ENCODE measurements at places on chromosomes 7 and 10. TPM values are rescaled to one million over a fixed set of nuclear protein-coding genes. Genes with fewer than 3 reads are reported as not detected.

ANKRD30A gene
- 0.09 TPM for total RNA-seq

GRCh38 chr10:124293616-124294449, 124.9 kb downstream of the OAT start:
- DNase-seq: no peak

GPR37 gene
- 3.2 TPM for total RNA-seq

GRCh38 chr10:90969947-90970673, 49.2 kb upstream of the ANKRD1 start:
- DNase-seq: no peak

GRCh38 chr10:129744134-129745111, 219.7 kb downstream of the EBF3 start:
- DNase-seq: peak; percentile 4

GRCh38 chr7:100673942-100674410, 436 bp downstream of the GNB2 start:
- DNase-seq: peak; percentile 86

ADAM12 gene
- total RNA-seq: 0.55 TPM

PRPF18 gene
- 9.6 TPM for total RNA-seq

DNA sequence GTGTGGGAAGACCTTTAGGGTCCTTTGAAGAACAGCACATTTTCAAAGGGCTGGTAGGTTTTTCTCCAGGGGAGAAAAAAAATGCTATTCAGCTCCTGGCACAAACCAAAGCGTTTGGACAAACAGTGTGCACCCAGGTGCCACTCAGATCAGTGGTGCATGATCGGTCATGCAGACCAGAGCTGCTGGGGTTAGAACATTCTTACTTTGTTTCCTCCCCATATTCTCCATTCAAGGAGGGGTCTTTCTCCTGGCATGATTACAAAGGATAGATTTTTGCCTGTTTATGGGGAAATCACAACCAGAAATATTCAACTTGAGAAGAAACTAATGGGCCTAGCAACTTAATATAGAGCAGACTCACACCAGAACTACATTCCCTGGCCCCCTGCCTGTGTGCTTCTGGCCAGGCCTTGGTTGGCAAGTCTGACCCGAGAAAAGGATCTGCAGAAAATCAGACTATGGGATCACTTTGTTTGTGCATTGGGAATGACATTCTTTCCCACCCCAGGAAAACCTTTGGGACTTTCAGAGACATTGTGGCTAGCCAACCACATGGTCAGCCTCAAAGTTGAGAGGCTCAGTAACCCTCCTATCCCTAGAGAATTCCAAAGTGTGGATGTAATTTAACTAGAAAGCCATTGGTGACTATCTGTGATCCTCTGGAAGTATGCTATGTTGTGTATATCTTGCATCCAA, 82.3 kb upstream of the FGL2 start:
- DNase-seq: peak; percentile 3

PIK3CG gene
- total RNA-seq: 5.3 TPM

EGR2 gene
- 2.7 TPM for total RNA-seq

All from pancreas (tissue), 10 donors.